Left lung (tissue), 14 donors: ENCODE measurements at places on chromosomes 5 and 9.

DNA sequence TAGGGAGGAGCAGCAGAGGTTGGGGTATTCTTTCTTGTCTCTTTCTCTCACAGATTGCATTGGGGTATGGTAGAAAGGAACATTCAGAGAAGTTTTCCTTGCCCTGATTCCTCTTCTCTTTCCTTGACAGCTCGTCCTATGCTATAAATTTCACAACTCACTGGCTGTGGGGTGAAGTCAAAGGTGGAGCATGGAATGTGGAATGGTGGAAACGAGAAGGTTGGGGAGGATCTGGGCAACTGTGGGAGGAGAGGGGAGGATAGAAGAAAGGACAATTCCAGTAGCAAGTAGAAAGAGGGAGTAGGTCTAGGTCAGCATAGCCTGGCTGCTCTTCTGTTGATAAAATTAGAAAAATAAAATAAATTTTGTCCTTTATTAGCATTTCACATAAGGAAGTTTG, 39.0 kb upstream of the POC5 start:
- no peak for DNase-seq

DNA sequence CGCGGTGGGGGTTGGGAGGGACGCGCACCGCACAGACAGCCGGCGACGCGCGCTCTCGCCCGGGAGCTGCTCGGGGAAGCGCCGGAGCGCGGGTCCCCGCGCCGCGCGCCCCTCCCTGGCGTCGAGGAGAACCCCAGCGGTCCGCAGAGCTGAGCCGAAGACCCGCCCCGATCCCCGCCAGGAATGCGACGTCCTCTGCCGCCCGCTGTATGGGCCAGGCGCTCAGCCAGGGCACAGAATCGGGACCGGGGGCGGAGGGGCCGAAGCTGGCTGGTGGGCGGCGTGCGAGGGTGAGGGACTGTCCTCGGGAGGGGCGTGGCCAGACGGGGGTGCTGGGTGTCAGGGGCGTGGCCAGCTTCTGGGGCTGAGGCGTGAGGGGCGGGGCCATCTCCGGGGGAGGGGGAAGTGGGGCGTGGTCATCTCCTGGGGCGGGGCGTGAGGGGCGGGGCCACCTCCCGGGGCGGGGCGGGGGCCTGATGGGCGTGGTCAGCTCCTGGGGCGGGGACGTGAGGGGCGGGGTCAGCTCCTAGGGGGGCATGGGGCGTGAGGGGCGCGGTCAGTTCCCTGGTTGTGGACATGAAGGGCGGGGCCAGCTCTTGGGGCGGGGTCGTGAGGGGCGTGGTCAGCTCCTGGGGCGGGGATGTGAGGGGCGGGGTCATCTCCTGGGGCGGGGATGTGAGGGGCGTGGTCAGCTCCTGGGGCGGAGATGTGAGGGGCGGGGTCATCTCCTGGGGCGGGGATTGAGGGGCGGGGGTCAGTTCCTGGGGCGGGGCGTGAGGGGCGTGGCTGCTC, 965 bp downstream of the PTGDS start:
- DNase-seq = peak; percentile 68

DNA sequence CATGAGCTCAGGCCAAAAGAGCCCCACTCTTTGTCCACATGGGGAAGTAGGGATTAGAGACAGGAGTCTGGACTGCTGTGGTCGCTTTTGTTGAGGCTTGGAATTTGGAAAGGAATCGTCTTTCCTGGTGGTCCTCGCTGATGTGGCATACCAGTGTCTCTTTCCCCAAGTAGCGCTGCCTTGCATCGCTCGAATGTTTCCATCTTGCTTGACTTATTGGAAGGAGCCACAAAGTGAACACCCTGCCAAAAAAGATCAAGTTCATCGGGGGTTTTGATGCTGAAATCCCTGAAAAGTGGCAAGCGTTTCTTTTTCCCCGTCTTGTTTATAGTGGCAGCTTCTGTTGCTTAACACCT, 161.3 kb downstream of the MACROH2A1 start:
- no peak for DNase-seq

- no peak for DNase-seq
These were observed 4.5 kb downstream of the MAPK9 start for GRCh38 chr5:180287404-180287803.

- DNase-seq = no peak
These were observed 20.8 kb upstream of the FCN1 start for GRCh38 chr9:134938346-134939079.

DNA sequence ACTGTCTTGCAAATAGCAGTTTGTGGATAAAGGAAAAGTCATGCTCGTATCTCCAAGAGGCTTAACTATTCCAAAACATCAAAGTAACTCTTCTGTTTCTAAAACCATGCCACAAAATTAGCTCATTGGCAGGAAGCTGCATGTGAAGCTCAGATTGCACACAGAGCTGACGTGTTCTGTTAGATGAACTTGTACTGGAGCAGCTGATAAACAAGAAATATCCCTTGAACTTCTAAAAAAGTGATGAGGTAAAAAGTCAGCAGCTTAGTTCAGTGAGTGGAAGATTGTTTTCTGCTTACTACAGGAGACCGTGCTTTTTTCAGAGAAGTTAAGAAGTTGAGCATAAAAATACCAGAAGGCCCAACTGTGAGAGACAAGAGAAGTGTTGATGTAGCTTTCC, 113.2 kb downstream of the SLC12A2 start:
- no peak for DNase-seq

- DNase-seq = no peak
These were observed 34.1 kb downstream of the UBE2QL1 start for GRCh38 chr5:6482735-6483134.

GRCh38 chr9:126472198-126472947, 141.4 kb upstream of the LMX1B start:
- DNase-seq = no peak

DNA sequence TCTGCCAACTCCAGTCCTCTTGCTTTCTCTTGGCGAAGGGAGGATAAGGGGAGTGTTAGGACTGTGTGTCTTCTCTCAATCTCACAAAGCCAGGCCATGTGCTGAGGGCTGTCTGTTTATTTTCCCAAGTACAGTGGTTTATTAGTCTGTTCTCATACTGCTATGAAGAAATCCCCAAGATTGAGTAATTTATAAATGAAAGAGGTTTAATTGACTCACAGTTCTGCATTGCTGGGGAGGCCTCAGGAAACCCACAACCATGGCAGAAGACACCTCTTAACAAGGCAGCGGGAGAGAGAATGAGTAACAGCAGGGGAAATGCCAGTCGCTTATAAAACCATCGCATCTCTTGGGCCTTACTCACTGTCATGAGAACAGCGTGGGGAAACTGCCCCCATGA, 36.2 kb upstream of the CKS2 start:
- DNase-seq = no peak

DNA sequence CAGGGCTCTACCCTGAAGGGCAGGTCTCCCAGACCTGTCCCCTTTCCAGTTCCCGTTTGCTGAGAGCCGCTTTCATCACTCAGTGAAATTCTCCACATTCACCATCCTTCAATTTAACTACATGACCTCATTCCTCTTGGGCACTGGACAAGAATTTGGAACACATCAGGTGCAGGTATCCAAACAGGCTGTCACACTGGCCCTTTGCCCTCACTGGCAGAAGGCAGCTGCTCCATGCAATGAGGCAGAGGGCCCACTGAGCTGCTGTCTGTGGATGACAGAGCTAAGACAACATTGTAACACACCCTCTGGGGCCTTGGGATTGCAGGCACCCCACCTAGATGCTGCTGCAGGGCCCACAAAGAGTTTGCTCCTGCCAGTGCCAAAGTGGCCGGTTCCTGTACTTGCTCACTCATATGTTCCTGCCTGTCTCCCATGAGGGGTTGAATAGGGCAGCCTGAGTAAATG, 55.1 kb downstream of the ACTL7B start:
- DNase-seq = no peak

DNA sequence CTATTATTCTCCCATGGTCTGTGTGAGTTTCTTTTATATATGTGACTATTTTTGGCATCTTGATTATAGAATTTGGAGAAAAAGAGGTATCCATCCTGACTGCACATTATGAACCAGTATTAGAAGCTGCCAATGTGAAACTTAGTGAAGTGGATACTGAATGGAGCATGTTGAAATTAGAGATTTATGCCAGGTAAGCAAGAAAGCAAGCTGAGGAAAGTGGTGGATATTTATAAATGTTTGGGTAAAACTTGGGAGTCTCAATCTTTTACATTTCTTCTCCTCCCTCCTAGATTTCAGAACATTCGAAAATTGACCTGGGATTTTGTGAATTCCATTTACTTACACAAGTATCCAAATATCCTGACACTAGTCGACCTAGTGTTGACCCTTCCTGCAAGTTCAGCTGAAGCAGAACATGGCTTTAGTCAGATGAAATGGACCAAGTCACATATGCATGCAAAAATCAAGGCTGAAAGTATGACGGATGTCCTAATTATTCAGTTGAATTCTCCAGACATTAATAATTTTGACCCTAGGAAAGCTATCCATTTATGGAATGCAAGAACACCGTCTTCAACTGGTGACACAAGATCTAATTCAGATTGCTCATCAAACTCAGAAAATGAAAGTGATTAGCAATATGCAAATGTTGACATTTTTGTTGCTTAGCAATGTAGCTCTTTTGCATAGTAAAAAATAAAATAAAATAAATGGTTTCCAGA, 66.8 kb upstream of the IL7R start:
- no peak for DNase-seq
